ENCODE measurements at places on chromosomes 3 and 15.

DNA sequence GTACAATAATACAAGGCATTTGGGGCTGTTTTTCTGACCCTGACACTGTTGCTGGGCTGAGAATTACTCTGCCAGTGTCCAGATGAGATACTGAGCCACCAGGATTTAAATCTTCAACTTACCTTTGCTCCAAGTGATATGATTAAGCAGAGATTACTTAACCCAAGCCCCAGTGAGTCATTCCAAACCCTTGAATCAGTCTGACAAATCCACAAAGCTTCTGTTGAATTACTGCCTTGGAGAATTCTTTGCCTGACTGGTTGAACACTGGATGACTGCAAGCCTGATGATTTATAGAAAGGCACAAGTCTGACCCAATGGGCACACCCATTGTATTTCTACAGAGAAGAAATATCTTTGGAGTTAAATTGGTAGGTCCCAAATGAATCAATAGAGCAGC lies 88.2 kb upstream of the TSC22D2 start:
- no peak for DNase-seq

- no peak for DNase-seq
These were observed 40.3 kb upstream of the SCN5A start for GRCh38 chr3:38689774-38690173.

GRCh38 chr15:51561271-51561670 lies 61.3 kb downstream of the DMXL2 start:
- DNase-seq = no peak

DNA sequence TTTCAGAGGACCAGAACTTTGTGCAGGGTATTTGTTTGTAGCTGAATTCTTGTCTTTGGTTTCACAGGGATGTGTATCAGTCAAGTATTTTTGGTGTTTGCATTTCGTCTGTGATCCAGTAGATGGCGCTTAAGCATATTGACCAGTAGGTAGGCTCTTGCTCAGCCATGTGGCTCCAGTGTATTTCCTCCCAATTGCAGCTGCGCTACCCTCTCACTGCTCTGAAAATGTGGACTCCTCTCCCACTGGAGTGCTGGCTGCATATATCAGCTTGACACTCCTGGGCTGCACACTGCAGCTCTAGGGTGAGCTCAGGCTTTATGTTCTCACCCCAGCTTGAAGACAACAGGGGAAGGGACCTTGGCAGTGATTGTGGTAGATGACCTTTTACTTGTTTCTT lies 1264.3 kb upstream of the ALCAM start:
- no peak for DNase-seq

GRCh38 chr3:100745617-100746016 lies 36.3 kb downstream of the TFG start:
- DNase-seq = no peak

GRCh38 chr15:84656972-84657371 lies 1.0 kb downstream of the NMB start:
- no peak for DNase-seq

DNA sequence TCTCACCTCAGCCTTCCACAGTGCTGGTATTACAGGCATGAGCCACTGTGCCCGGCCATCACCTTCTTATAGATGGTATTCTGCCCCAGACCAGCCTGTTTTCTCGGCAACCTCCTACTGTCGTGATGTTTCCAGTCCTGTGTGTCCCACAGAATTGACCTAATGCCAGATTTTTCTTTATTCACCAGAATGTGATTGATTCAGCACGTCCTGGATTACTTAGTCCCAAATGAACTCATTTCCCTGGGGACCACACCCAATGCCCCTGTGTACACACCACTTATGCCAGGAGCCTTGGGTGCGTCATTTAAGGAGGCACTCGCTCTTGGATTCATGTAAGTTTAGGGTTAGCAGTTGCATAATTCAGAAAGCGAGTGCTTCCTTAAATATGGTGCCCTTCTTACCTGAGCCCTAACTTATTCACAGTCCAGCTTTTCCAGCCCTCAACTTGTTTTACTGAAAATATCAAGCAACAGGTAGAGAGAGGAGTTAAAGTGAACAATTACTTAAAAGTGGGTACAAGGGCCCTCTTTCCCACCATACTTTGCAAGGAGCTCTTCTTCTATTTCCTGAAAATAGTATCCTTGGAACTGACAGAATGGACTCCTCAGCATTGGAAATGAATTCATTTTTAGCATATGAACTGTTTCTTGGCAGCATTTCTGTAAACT lies 64.6 kb upstream of the UBE2E1 start:
- no peak for DNase-seq

GRCh38 chr3:126103121-126104027 lies 19.4 kb upstream of the SLC41A3 start:
- no peak for DNase-seq

DNA sequence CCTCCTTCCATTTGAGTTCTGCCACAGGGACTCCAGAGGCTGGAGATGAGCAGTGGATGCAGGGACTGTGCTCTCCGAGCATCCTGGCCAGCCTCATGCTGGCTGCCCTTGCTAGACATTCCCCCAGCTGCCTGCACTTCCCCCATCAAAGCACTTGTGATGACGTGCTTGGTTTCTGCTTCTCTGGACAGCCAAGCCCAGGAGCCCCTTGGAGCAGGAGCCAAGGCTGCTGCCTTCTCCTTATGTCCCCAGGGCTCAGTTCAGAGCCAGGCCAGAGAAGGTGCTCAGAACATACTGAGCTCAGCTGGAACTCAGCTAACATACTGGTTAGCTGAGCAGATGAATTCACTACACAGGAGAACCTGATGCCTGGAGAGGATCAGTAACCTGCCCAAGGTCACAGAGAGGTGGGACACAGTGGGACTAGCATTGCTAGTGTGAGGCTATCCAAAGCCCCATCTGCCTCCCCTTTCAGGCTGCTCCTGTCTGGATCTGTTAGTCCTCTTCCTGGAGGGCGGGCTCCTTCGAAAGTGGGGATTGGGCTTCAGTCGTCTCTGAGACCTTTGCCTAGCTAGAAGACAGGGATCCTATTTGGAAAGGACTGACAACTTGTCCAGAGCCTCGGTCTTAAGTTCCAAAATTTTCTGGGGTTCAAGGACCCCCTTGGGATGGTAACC lies 4.3 kb downstream of the PCBP4 start:
- no peak for DNase-seq

Measured in activated CD4-positive, CD25-positive, alpha-beta regulatory T cell treated with anti-CD3 and anti-CD28 coated beads, Interleukin-2, amount 50 U/mL, for 16 hours (primary cell).